Stimulated activated CD4-positive, alpha-beta T cell treated with anti-CD3 and anti-CD28 coated beads, Interleukin-4, amount 100 ng/mL, for 24 hours (primary cell): ENCODE measurements at places on chromosomes 13 and 19.

GRCh38 chr19:18847549-18848463, 16.0 kb downstream of the UPF1 start:
- DNase-seq, result no peak

- DNase-seq, result no peak
Measured at GRCh38 chr13:107124129-107124718, 556.3 kb upstream of the ARGLU1 start.

- DNase-seq, result no peak
Measured at GRCh38 chr19:40493778-40494177, 27.0 kb downstream of the SPTBN4 start.

DNA sequence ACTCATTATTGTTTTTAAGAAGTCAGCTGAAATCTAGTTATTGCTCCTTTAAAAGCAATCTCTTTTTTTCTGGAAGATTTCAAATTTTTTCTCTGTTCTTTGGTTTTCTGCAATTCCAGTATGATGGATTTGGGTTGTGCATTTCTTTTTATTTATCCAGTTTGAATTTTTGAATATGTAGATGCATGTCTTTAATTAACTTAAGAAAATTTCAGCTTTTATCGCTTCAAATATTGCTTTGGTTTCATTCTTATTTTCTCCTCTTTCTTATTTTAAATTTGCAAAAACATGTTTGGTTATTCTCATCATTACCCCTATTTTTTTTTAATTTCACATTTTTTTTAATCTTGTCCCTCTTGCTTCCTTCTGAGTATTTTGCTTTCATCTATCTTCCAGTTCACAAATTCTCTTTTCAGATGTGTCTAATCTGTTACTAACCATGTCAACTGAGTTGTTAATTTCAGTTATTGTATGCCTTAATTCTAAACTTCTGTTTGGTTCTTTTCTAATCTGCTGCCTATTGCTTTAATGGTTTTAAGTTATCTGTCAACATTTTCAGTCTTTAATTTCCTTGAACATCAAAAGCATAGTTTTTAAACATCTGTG, 56.8 kb downstream of the RAP2A start:
- DNase-seq, result no peak

DNA sequence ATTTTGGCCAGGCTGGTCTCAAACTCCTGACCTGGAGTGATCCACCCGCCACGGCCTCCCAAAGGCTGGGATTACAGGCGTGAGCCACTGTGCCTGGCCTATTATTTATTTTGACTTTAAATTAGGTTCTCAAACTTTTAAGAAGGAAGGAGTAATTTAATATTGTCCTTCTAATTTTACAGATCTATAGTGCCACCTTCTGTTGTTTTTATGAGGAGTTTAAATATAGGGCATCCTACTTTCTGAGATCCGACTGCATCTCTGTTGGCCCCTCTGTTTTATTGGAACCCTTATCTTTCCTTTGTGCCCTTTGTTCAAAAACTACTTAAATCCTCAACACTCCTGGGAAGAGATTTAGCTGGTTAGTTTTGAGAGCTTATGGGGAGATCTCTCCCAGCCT, 25.4 kb upstream of the ZMYM5 start:
- no peak for DNase-seq

DNA sequence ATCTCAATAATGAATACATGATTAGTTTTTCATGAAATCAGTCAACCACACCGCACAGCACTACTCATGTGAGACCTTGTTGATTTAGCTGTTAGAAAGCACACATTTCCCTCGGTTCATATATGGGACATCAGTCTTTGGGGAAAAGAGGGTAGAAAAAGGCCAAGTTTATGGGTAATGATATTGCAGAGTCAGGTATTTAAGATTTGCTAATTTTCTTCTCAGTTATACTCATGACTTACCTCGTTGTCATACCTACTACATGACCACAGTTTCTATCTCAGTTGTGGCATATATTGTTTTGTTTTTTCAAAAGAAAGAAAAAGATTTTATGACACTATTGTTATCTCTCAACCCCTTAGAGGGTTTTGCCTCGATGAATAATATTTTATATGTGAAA, 165.6 kb downstream of the POU4F1 start:
- DNase-seq, result no peak

DNA sequence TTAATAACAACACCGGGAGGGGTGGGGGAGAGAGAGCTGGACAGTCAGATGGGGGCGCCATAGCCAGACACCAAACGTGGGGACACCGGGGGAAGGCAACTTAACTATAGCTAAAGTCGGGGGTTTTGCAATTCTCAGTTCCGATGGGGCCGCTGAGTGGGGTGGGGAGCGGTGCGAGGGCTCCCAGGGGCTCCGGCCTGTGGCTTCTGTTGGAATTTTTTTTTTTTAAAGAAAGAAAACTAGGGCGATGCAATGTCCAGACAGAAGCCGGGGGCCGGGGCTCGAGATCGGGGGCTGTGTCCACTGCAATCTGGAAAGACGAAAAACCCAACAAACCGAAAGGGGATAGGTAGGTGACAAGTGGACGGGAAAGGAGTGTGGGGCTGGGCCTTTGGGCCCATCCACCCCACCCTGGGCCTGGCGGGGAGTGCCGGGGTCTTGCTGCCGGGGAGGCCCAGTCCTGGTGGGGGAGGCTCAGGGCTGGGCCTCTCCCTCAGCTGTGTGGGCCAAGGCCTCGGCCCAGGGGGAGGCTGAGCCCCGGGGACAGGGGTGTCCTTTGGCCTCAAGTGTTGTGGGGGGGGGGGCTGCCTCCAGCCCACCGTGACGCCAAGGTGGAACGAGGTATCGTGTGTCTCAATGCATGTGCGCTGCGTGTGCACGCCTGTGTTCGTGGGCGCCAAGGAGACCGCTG, 17.3 kb downstream of the PRKCSH start:
- DNase-seq, result no peak
